GM23248 (cell line): ENCODE measurements at places on chromosomes 5 and 9. TPM values are rescaled to one million over a fixed set of nuclear protein-coding genes. Genes with fewer than 3 reads are reported as not detected.

Gene STK32A
- 1.3 and 1.5 TPM in 2 replicates for total RNA-seq

DNA sequence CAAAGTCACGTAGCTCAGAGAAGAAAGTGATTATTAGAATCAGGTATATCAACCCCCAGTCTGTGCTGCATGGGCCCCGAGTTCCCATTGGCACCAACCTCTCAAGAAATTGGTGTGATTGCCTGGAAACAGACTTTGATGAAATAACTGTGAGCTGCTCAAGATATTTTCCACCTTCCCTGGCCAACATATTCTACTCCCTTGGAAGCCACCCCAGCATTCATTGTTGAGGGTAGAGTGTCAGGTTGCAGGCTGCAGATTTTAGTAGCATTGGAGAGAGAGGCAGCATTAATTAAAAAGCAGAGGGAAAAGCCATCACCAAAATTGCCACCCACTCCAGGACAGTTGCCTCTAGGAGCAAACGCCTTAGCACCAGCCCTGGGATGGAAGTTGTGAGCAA is 154.2 kb upstream of the TNPO1 start:
- no peak for DNase-seq

DNA sequence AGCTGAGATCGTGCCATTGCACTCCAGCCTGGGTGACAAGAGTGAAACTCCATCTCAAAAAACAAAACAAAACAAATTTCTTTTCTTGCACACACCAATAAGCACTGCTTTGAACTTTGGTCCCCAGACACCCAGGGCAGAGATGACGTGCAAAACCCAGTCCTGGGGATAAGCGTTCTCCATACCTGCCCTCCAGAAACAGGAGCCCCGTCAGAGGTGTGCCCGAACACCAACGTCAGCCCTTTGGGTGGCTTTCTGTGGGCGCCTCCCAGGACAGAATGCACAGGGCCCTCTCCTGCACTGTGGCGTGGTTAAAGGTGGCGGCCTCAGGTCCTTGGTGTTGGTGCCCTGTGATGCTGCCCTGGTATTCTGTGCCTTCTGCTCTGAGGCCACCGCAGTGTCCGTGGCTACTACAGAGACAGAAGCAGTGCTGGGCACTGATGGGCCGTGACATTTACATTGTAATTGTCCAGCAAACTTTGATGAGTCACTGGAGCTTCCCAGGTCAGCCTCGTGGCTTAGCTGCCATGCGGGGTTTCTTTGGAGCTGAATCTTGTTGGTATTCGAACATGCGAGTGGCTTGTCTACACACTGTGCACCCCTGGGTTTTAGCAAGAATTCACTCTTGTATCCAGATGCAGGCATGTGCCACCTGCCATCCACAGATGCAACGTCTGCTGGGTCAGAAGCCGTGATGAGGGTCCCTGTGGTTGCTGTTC is 9.8 kb downstream of the PPP1R26 start:
- DNase-seq = no peak

- no peak for DNase-seq
These were observed 159.2 kb downstream of the SMARCA2 start for GRCh38 chr9:2174306-2174705.

GRCh38 chr5:126754609-126755008 is 22.3 kb upstream of the LMNB1 start:
- DNase-seq = no peak

- no peak for DNase-seq
These were observed 2.5 kb downstream of the SRP19 start for GRCh38 chr5:112863549-112863948.

- DNase-seq = no peak
These were observed 903.8 kb downstream of the EFNA5 start for GRCh38 chr5:106766916-106767315.

DNA sequence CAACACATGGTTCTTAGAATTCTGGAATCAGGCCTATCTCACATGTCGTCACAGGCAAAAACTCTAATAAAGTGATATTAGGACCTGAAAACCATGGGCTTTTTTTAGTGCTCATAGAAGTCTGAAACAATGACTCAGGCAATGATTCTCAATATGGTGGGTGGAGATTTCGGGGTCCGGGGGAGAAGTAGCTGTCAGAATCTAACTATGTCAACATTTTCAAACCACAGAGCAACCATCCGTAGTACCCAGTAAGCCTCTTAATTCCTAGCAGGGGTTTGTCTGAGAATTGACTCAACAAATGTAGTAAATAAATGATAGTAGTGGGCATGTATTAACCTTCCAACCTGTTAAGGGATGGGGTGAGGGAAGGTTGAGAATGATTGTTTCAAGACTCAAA is 2.6 kb downstream of the AMACR start:
- no peak for DNase-seq

DNA sequence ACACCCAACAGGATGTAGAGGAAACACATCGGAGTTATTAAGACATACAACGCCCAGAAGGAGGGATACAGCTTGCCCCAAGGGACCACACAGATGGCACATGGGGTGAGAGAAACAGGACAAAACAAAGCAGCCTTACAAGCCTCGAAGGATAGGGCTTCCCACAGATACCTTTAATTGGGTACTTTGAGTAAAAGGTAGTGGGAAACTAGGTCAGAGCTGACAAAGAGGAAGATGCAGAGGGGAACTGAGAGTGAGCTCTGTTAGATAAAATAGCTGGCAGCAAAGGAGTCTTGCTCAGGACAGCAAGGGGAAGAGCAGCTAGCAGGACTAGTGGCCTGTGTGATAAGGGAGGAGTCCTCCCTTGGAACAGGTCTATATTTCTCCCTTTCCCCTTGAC is 48.2 kb downstream of the OTP start:
- no peak for DNase-seq

Gene QRFP
- not detected in 2 replicates for total RNA-seq

DNA sequence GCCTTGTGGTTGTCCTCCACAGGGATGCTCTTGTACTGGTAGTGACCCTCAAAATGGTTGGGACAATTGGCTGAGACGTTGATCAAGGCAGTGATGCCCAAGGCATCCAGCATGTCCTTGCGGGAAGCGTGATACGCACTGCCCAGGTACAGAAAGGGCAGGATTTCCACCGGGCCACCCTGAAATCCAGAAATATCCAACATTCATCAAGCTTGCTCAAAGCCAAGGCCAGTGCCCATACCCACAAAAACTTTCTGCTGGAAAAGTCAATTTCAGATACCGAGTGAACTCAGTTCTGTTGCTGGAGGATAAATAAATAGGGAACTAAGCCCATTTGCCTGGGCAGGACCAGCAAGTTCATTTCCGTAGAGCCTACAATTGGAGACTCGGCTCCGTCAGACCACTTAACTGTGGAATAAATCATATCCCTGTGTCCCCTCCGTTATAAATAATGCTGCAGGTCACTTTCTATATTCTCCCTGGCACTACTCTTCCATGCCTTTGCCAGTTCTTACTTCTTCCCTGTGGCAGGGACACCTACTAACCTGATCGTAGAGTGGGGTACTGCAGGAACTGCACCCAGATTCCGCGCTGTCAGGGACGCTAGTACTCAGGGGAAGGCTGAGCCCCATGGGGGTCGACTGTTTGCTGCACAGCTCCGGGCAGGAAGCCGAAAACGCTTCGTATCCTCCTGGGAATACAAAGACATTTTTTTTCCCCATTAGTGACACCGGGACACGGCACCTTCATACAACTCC is 1.2 kb downstream of the DUSP1 start:
- peak; percentile 54 for DNase-seq

DNA sequence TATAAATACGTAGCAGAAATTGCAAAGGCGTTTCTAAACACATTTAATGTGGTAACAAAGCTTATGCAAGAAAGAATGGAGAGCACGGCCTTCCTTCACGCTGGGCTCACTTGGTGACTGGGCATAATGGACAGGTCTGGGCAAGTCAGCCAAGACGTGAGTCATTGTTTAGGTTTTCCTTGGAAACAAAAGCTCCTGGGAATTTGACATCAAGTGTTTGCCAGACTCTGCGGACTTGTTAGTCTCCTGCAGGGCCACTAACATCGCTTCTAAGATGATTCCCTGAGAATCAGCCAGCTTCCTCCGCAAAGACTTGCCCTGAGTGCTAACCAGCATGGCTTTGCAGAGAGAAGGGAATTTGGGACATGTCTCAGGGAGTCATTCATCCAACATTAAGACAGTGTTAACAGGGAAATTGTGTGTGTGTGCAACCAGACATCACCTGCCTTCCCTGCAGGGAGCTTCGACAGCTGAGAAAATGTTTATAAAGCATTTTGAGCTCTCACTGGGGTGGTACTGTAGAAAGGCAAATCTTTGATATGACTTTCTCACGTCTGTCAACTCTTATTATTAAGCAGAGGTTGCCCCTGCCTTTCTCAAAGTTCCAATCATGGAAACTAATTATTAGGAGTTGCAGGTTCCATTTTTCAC is 182.5 kb downstream of the NTRK2 start:
- peak; percentile 97 for DNase-seq
